Pulmonary artery endothelial cell (primary cell): ENCODE measurements at places on chromosomes 4 and X. TPM values are rescaled to one million over a fixed set of nuclear protein-coding genes. Genes with fewer than 3 reads are reported as not detected.

The ADRA2C gene
- total RNA-seq, result 0.26 TPM in 1 of 2 replicates, not detected in the other

DNA sequence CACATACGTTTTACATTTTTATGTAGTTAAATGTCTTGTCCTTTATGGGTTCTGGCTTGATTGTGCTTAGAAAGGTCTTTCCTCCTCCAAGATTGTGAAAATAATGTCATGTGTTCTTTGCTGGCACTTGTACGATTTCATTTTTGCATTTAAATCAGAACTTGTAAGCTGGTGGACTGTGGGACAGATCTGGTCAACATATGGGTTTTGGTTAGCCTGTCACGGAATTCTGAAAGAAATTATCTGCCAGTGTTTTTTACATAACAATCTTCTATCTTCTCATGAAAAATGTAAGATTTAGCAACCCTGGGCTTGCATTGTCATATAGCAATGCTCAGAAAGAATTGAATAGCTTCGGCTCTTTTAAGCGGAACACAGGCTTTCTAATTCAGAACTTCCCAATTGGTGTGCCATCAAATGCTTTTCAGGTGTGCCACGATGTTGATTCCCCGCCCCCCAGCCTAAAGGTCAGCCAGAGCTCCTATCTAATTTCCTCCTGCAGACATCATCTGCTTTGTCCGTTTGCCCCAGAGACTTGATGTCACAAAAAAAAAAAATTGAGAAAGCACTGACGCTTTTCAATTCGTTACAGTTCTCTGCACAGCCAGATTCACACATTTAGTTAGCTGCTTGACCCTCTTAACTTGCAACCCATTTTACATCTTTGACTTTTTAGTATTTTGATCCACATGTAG, 16.2 kb downstream of the AFF1 start:
- no peak for DNase-seq

The GRIA3 gene
- under 0.01 TPM in 1 of 2 replicates, not detected in the other for total RNA-seq

- DNase-seq, result no peak
Measured at GRCh38 chr4:31370866-31371465, 650.8 kb downstream of the PCDH7 start.

DNA sequence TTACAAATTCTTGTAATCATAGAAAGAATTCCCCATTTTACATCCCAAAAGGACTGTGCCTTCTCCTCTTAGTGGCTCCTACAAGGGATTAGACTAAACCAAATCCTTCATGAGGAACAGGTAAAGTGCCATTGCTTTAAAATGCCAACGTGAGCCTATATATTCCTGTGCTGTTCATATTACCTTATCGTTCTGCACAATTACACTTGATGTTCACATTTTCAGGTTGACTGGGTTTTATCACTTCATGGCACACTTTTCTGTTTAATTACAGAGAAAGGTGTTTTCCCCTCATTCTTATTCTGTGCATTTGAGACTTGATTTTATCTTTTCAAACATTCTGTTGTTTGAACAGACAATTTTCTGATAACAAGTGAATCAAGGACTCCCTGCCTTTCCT, 645.6 kb upstream of the FTHL17 start:
- no peak for DNase-seq

DNA sequence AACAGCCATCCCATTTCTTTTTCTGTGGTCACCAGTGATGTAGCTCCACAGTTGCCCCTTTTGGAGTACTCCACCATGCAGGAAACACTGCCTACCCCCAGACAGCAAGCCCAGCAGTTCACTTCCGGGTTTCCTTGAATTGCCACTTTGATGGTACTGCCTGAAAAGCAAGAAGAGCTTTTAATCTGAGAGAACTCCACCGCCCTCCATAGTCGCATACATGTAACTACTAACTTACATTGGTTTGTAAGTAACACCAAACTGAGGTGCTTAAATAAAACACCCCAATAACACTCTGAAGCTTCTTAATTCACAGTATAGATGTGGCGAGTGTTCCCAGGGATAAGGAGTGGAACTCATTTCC, 53.6 kb upstream of the HPSE start:
- DNase-seq, result no peak
